Psoas muscle (tissue), 8 donors: ENCODE measurements at places on chromosomes 6 and 20.

- DNase-seq = no peak
These were observed 396.2 kb downstream of the RFPL4B start for GRCh38 chr6:112743323-112743722.

DNA sequence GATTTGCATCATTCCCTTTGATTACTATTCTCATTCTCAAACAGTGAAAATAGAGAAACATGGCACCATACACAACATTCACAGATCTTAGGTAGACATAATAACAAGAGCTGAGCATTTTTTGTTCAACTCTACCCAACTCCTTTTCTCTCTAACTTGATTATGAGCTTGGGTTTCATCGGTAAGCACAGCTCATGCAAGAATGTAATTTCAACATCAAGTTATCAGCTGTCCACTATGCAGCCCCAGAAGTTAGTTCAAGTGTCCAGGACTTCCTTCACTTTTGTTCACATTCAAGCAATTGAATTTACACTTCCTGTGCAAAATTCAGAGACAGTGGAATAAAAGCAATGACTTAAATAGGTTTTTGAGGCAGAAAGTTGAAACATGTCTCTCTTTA is 297.7 kb upstream of the SASH1 start:
- DNase-seq = no peak

GRCh38 chr6:105609375-105609991 is 206.6 kb upstream of the PREP start:
- DNase-seq = no peak

DNA sequence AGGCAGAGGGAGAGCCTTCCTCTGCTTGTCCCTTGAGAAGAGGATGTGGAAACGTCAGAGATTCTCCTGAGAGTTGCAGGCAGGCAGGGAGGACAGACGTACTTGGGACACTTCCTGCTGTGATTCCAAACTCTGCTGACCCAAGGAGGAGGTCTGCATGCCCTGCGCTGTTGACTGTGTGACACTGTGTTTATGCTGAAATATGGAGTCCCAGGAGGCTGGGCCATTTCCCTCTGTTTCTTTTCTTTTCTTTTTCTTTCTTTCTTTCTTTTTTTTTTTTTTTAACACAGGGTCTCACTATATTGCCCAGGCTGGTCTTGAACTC is 63.5 kb upstream of the BHLHE23 start:
- DNase-seq = no peak

- no peak for DNase-seq
These were observed 452.1 kb upstream of the PLCB4 start for GRCh38 chr20:8616792-8617191.

GRCh38 chr20:5885866-5886265 is 64.5 kb downstream of the TRMT6 start:
- no peak for DNase-seq

GRCh38 chr6:11978169-11978987 is 33.7 kb upstream of the HIVEP1 start:
- no peak for DNase-seq

- no peak for DNase-seq
These were observed 68.5 kb upstream of the SASH1 start for GRCh38 chr6:148273962-148274752.

- no peak for DNase-seq
These were observed 143.6 kb upstream of the GJE1 start for GRCh38 chr6:141988954-141989705.

GRCh38 chr20:35991142-35991771 is 22.9 kb downstream of the CNBD2 start:
- no peak for DNase-seq

DNA sequence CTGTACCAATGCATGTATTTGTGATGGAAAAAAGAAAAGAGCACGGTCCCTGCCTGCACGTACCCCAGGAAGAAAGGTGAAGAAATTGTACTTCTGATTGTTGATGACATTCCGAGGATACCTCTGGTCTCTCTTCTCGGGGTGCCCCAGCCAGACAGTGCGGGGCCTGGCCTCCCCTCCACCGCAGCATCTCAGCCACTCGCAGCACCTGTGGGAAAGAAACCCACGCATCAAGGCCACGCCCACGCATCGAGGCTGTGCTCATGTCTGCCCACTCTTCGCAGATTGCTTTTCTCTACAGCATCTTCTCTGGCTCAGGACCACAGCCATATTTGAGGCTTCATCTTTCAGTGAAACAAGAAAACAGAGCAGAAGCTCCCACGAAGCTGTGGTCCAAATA is 38.4 kb downstream of the ATP9A start:
- DNase-seq = no peak

DNA sequence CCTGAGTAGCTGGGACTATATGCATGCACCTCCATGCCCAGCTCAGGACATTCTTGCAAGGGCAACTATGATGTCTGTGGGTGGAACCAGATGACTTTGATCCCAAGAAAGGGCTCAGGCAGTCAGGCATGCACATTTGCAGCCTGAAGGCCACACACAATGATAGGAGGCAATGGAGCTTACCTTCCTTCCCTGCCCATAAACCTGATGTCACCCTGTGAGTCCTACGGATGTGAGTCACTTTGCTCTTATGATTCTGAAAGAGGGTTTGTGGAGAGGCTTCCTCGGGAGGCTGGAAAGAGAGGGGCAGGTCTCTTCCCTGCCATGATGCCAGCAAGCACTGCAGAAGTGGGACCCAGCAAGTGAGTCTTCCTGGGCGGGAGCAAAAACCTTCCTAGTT is 202.4 kb downstream of the LY86 start:
- no peak for DNase-seq

DNA sequence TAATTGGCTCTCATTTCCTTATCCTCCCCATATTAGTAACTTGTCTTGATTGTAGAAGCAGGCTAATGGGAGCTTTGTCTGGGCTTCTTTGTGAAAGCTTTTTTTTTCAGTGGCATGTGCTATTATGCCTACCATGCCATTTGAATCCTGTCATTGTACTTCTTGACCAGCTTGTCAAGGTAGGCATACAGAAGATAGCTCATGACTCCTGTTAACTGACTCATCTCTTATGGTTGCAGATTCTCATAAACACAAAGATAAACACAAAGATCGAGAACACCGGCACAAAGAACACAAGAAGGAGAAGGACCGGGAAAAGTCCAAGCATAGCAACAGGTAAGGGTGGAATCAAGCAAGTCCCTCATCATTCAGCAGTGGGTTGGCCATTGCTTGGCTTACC is 32.5 kb downstream of the TOP1 start:
- no peak for DNase-seq

DNA sequence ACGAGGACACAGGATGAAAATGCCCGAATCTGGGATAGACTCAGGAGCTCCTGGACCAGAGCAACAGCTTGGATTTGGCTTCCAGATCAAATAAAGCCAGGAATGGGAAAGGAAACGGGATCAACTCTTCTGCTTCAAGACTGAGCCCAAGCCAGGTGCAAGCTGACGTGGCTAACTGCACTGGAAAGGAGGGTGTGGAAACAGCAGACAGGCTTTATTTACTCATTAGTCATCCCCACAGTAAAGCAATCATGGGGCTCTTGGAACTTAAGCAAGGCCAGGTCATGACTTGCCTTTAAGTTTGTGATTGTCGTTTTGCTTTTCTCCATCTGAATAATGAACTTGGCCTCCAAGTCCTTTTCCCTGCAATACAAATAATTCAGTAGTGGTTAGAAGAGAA is 45.2 kb downstream of the KIF16B start:
- DNase-seq = peak; percentile 47

- DNase-seq = no peak
These were observed 3.9 kb upstream of the LRP11 start for GRCh38 chr6:149867876-149868640.

GRCh38 chr20:47870475-47870874 is 85.2 kb upstream of the SULF2 start:
- no peak for DNase-seq

DNA sequence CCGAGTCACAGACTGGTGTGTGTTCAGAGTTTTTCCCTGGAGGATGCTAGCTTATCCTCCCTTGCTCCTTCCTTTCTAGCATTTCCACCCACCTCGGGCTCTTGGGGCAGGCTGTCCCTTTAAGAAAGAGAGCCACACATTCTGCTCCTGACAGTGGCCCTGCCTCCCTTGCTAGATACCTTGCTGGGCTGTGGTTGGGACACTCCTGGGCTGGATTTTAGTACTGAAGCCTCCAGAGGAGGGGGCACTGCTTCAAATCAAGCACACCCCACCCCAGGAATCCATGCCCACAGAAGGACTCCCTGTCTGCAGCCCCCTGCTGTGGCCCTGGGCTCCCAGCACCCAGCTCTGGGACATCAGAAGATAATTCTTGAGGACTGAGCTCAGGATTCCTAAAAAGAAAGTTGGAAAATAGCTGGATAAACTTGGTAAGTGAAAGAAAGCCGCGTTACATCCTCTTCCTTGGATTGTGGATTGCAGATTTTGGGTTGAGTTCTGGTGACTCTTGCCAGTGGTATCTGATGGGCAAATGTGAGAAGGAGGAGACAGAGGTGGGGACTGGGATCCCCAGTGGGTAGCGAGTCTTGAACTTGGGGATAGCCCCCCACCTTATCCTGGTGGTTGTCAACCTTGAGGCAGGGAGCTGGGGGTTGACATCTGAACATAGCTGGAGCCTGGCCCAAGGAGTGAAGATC is 29.0 kb downstream of the DAAM2 start:
- no peak for DNase-seq

DNA sequence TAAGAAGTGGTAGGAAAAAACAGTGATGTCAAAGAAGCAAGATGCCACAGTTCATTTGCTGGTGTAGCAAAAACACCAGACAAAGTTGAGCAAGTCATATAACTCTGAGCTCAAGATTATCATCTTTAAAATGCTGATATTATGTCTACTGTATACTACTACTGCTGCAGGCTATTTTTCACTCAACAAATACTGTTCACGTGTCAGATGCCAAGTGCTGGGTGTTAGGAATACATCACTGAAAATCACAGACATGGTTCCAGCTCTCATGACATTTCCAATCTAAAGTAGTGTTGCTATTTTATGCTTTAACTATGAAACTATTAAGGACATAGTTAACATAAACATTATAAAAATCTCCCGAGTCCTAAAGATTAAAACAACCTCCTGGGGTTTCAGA is 163.0 kb downstream of the NKAIN2 start:
- DNase-seq = no peak

GRCh38 chr6:25397406-25397805 is 118.2 kb downstream of the CARMIL1 start:
- no peak for DNase-seq

DNA sequence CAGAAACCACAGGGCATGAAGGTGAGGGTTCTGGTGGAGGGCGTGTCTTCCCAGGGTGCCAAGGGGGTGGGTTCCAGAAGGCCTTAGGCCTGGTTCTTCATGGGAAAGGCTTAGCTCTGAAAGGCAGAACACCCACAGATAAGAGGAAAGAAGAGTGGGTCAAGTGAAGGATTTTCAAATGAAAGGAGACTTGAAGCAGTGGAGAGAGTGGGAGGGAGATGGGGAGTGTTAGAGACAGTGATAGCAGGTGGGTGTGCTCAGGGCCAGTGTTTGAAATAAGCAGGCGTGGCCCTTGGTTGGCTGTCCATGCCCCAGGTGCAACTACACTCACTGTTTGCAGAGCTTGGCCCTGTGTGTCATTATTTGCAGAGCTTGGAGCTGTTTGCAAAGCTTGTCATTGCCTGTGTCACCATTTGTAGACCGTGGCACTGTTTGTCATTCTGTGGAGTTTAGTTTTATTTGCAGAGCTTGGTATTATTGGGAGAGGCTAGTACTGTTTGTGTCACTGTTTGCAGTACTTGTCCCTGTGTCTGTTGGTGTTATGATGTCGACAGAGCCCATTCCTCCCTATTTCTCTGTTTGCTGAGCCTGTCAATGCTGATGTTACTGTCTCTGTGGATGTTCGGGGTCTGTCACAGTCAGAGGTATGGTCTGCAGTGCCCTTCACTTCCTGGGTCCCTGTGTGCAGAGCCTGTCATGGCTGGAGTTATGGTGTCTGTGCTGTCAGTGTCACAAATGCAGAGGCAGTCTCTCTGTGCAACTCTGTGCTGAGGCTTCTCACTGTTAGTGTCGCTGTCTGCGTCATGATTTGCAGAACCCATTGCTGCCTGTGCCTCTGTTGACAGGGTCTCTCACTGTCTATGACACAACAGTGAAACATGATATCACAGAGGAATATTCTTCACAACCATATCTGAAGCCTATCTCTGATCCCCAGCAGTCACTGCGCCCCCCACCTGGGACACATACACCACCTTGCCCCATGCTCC is 127.7 kb upstream of the LRFN2 start:
- no peak for DNase-seq

- DNase-seq = no peak
These were observed 210.6 kb upstream of the SOX4 start for GRCh38 chr6:21382821-21383449.

- DNase-seq = no peak
These were observed 36.9 kb upstream of the ID1 start for GRCh38 chr20:31568041-31568731.

DNA sequence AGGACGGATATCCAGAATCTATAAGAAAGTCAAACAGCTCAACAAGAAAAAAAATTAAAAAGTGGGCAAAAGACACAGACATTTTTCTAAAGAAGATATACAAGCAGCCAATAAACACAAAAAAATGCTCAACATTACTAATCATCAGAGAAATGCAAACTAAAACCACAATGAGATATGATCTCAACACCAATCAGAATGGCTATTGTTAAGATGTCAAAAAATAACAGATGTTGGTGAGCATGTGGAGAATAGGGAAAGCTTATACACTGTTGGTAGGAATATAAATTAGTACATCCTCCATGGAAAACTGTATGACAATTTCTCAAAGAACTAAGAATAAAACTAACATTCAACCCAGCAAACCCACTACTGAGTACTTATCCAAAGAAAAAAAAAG is 23.3 kb upstream of the OSTM1 start:
- DNase-seq = no peak

GRCh38 chr6:110971468-110971867 is 10.4 kb upstream of the RPF2 start:
- no peak for DNase-seq

DNA sequence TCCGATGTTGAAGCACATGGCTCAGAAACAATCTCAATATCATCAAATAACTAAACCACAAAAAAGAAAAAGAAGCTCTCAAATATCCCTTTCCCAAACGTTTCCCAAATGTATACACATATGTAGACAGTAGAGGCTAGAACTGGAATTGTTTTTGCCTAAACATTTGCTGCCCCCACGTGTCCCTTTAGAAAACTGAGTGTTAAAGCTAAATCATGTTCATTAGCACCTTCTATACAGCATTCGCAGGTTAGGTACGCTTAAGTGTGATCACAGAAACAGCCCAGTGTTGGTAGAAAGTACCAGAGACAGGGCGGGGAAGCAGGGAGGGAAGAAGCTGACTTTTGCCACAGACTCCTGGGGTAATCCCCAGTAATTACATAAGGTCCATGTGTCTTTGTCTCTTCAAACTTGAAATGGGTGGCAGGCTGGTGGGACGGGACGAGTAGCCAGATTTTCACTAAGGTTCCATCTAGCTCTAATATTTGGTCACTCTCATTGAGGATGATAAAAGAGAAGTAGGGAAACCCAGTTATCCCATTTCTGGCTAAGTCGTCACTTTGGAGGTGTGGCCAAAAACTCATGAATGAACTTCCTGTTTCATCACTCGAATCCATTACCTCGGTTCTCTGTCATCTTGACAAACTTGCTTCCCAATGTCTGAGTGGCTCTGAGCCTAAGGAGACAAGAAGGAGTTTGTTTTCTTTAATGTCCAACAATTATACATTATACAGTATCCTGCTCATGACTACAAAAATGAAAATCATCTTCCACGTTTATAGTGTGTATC is 15.0 kb upstream of the TFAP2A start:
- no peak for DNase-seq
